ENCODE measurements at places on chromosomes 16 and 17.
A peak's percentile ranks its signal among the peaks of the same experiment; 100 is the strongest.

DNA sequence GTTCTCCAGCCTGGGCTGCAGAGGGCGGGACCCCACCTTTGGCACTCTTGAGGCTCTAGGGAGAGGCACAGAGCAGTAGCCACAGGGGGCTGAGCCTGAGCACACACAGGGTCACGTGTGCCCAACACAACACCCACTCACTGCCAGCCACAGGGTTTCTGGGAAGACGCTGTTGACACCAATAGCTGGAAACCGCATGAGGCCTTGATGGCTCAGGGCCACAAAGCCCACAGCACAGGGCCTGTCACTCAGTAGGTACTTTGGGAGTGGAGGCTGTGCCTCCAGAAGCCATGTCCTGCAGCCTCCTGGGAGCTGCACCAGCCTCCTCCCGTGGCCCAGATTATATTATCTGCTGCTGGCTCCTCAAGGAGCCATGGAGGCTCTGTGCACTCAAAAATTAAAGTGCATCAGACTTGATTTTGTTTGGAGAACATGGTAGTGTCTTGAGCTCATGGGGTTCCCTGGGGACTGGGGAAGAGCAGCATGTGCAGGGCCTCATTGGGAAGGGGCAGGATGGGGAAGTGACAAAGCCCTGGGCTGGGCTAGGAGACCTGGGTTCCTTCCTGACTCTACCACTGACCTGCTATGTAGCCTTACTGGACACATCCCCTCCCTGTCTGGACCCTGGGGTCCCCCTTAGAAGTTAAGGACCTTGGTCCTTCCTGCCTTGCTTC is 12.5 kb upstream of the SREBF1 start:
- peak; percentile 77 for DNase-seq

DNA sequence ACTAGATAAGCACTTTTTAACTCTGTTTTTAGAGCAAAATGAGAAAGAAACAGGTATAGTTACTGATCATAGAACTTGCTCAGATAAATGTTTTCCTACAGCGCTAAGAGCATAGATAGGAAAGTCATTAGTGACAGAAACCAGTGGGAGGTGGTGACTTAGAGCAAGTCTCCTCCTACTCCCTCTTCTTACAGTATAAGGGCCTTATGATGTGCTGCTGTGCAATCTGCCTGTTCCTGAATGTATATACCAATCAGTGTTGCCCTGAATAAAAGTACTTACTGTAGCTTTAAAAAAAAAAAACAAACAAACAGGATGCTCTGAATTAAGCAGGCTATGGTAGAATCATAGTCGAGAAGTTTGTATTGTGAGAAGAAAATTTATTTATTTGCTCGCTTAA is 23.3 kb upstream of the RASL10B start:
- DNase-seq = no peak

DNA sequence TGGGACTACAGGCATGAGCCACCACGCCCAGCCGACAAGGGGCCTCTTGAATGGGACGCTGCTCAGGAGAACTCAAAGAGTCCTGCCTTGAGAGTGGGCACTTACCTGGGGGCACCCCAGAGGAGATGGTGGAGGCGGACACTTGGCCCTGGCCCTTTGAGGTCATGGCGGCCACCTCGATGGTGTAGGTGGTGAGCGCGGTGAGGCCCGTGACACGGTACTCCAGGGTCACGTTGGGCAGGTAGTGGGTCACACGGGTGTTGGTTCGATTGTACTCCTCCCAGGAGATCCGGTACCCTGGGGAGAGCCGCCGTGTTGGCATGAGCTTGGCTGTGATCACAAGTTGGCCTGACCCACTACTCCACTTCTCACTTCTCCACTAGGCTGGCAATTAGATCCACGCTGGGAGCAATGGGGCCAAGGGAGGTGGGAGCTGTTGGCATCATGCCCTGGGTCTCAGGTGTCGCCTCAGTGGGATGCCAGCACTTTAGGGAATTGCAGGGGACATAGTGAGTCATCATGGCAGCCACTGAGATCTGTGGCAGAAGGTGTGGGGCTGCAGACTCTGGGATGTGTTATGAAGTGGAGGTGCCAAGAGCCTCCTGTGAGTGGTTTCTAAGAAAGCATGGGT is 89.2 kb upstream of the CDC42EP4 start:
- DNase-seq = no peak

DNA sequence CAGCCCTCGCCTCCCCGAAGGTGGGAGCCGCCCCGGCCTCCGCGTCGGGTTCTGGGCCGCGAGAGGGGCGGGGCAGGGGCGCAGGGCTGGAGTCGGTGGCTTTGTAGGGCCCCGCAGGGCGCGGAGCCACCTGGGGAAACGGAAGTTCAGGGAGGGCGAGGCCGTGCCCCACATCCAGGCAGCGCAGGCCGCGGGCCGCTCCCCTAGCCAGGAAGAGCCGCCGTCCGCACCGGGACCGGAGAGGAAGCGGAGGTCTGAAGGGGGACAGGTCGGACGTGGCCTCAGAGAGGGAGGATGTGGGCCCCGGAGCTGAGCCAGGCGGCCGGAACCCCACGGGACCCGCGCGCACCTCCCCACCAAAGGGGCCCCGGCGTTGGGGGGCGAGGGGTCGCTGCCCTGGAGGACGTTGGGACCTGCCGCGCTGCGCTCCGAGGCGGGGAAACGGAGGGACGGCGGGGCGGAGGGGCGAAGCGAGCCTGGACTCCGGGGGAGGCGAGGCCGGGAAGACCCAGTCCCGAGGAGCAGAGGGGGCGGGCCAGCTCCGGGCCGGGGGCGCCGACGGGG is 482 bp upstream of the SLC16A3 start:
- peak; percentile 57 for DNase-seq

DNA sequence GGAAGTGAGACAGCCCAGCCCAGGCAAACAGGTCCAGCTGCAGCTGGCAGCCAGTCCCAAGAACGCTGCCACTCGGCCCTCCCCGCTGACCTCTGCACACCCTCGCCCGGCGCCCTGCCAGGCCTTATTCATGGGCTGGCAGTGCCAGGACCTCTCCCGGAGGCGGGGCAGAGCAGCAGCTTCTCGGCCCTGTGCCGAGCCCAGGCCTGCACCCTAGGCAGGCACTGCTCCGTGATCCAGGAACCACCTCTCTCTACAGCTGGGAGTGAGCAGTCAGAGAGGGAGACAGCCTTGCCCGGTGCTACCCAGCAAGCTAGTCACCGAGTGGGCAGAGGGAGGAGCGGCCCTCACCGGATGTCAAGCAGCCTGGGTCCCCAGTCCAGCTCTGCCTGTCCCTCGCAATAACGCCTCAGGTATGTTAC is 79.9 kb upstream of the CBX4 start:
- no peak for DNase-seq

DNA sequence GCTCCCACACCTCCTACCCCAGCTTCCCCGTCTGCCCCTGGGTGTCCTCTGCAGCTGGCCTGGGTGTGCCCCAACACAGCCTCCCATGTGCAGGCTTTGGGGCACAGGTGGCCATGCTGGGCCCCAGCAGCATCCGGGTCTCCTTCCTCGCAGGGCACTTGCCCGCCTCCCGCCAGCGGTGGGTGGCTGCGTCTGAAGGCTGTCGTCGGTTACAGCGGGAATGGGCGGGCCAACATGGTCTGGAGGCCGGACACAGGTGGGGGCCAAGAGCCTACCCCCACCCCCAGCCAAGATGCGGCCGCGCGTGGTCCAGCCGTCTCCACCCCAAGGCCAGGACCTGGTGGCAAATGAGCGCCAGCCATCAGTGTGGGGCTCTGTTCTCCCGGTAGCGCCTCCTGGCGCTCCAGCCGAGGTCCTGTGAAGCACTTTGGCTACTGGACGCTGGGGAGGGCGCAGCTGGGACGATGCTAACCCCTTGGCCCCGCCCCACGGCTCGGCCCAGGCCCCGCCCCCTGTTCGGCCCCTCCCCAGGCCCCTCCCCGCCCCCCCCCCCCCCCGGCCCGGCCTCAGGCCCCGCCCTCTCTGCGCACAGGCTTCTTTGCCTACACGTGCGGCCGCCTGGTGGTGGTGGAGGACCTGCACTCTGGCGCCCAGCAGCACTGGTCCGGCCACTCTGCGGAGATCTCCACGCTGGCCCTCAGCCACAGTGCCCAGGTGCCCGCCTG is 7.3 kb upstream of the RHOT2 start:
- DNase-seq = peak; percentile 34

DNA sequence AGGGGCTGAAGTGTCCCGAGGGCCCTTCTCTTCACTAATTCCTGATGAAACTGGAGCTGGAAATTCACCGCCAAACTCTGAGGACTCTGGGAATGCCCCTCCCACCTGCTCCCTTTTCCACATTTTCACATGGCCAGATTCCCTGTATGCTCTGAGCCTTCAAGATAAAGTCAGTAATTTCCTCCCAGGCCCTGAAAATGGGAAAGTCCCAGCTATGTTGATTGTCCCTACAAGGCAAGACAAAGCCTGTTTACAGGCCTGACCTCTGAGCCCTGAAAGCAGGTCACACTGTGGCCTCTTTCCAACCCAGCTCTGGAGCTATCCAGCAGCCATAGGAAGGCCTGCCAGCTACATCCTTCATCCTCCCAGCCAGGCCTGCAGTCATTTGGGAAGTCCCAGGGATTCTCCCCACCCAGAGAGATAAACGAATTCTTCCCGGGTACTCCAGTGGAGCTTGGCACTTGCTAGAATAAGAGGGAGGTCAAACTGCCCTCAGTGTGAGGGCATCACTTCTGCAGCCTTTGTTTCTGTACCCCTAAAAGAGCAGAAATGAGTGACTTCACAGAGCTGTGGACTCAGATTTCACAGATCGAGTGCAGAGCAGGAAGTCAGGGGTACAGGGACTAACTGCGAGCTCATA is 19.6 kb upstream of the CCL2 start:
- DNase-seq = no peak

DNA sequence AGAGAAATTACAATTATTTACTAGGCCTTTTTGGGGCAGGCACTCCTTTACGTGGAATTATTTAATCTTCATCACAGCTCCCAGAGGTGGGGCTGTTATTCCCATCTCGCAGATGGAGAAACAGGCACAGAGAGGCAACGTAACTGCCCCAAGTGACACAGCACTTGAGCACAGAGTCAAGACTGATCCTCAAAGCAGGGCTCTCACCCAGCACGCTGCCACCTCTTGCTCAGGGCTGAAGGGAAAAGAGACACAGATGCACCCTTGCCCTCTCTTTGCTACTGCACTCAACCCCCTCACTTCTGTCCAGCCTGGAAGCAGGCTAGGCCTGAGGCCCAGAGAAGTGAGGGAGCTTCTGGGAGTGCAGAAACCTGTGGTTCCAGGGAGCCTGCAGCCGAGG is 4.4 kb downstream of the ADAM11 start:
- no peak for DNase-seq

GRCh38 chr17:36857698-36858097 is 79.6 kb upstream of the LHX1 start:
- DNase-seq = no peak

GRCh38 chr17:55720919-55721836 is 1.5 kb downstream of the TMEM100 start:
- DNase-seq = no peak

DNA sequence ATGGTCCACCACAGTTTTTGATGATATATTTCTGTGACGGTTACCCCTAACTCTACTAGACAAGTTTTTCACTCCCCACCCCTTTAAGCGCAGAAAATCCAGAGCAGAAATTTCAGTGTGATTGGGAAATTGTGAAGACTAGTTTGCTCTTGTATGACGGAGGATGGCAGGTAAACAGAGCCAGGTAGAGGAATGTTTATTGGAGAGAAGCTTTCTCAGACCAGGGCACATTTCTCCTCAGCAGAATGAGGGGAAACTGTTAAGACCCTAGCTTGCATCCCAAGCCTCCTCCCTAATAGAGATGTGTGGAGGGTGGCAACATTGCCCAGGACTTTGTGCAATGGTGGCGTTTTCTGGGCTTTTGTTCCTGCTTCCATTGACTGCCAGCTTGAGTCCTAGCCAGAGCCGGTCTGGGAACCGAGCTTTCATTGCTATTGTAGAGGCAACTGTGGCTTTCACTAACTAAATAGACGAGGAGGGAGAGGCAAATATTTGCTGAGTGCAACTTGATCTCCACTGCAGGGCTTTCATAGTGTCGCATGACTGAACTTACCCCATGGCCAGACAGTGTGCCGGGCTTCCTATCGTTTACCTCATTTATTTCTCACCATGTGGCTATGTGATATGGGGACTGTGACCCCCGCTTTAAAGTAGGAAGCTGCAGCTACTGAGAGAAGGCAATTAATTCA is 159.6 kb upstream of the MPHOSPH6 start:
- no peak for DNase-seq

GRCh38 chr16:49930841-49931240 is 74.9 kb upstream of the ZNF423 start:
- DNase-seq = no peak

- peak; percentile 19 for DNase-seq
These were observed 955 bp downstream of the ACLY start for GRCh38 chr17:41917679-41918313.

DNA sequence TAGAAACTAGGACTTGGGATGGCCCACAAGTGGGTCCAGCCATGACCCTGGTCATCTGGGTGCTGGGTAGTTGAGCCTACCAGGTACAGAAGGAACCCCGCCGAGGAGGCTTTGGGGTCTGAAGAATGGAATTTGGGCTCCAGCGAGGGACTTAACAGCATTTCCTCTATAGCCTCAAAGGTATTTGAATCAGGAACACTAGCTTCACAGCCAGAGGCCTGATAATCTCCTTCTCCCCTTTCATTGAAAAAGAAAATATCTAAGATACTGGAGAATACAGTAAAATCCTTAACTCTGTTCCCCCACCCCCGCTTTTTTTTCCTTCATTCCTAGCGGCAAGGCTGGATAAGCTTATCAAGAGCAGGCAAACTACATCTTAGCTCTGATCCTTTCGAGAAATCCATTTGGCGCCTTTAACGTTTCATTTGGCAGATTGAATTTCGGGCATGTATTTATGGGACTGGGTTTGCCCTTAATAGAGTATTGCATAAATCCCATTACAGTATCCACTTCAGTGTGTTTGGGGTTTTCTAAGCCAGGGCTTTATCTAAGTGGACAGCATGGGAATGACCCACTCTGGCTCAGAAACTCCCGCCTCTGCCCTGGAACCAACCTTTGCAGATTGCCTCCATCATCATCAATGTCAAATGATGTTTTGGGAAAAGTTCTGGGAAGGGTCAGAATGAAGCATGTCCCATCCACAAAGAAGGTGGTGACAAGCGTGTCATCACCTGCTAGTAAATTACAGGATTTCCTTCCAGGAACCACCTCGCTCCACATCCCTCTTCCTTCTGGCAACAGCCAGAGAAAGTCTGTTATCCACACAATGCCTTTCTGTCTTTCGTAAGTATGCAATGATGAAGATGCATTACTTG is 36.9 kb downstream of the XYLT1 start:
- DNase-seq = no peak

DNA sequence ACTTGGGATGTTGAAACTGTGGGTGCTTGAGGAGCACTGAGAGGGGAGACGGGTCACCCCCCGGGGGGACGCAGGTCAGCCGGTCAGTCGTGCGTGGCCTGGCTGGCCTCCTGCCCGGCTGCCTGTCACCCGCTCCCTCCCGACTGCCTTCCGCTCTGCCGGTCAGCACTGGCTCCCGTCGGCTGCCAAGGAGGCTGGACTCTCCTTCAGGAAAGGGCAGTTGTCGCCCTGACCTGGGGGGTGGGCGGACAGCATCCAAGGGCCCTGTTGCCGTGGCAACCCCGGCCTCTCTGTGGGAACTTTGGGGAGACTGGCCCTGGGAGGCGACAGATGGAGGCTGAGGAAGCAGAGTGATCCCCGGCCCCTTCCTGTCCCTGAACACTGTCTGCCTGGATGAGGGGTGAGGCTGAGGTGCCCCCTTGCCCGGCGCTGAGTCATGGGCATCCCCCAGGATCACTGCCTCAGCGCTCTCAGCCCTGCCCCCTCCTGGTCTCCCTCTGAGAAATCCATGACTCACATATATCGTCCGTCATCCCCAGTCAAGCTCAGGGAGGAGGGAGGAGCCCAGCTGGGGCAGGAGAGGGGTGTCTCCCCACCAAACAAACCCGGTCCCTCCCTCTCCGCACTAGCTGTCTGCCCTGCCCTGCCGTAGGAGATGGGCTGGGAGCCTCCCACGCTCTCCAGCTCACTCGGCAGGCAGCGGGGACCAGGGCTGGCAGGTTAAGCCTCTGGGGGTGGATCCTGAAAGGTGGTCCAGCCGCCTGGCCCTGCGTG is at the start of gene ADGRG1:
ADGRG1 (plus strand) TSS at position 623 of the 774 bp plus-strand sequence. CDS start 21,658 bp downstream, outside the sequence.
- peak; percentile 4 for DNase-seq

Data from activated effector memory CD4-positive, alpha-beta T cell treated with Interleukin-2 at 50 U/mL for 16 hours (primary cell).